Left renal cortex interstitium (tissue), 4 donors: ENCODE measurements at places on chromosomes 4 and X. TPM values are rescaled to one million over a fixed set of nuclear protein-coding genes. Genes with fewer than 3 reads are reported as not detected.

Gene TLR8
- polyA plus RNA-seq = 0.30 TPM

Gene FGFBP2
- polyA plus RNA-seq = 0.47 TPM

Gene NAP1L3
- polyA plus RNA-seq = 12.6 TPM

Gene PRRG1
- 25.3 TPM for polyA plus RNA-seq

Gene MAGEA9B
- not detected for polyA plus RNA-seq
